ENCODE measurements at places on chromosomes 4 and X.

- DNase-seq: no peak
These were observed 17.1 kb upstream of the MAP7D3 start for GRCh38 chrX:136268051-136269048.

GRCh38 chr4:122842984-122843531 lies 16.4 kb downstream of the FGF2 start:
- no peak for DNase-seq

GRCh38 chr4:58981828-58982227 lies 1871.6 kb upstream of the IGFBP7 start:
- DNase-seq: no peak

DNA sequence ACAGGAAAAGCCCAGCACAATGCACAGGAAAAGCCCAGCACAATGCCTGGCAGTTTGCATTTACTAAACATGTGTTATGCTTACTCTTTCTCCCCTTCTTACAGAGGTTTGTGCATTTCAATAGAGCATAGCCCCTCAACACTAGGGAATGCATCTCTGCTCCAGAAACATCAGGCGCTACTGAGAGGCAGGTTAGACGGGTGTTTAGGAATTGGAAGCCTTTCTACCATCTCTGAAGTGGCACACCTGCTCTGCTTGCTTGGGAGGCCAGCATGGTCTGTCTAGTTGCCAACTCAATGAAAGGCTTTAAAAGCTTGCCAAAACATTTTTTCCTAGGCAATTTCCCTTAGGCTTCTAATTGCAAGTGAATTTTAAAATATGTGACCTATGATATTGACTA lies 55.7 kb downstream of the GRID2 start:
- no peak for DNase-seq

DNA sequence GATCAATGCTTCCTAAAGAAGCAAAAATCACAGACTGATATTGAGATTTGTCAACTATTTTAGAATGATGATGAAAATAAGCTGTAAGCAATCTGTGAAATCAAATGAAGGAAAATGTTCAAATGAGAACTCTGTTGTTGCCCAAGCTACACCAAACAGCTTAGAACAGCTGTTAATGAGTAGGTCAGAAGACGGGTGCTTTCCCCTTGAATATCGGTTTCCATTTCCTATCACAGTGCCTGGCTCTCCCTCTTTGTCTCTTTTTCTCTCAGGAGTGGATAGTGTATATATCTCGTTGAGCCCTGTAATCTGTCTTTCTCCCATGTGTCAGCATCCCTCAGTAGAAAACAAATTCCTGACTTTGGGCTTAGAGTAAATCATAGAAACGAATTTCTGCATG lies 1592.9 kb upstream of the TENM3 start:
- DNase-seq: no peak

- no peak for DNase-seq
These were observed 91.1 kb upstream of the MAOA start for GRCh38 chrX:43564953-43565352.

- DNase-seq: no peak
These were observed 1833.0 kb upstream of the PCDH10 start for GRCh38 chr4:131316086-131316485.

- no peak for DNase-seq
These were observed 2207.0 kb downstream of the ARAP2 start for GRCh38 chr4:34037280-34037679.

DNA sequence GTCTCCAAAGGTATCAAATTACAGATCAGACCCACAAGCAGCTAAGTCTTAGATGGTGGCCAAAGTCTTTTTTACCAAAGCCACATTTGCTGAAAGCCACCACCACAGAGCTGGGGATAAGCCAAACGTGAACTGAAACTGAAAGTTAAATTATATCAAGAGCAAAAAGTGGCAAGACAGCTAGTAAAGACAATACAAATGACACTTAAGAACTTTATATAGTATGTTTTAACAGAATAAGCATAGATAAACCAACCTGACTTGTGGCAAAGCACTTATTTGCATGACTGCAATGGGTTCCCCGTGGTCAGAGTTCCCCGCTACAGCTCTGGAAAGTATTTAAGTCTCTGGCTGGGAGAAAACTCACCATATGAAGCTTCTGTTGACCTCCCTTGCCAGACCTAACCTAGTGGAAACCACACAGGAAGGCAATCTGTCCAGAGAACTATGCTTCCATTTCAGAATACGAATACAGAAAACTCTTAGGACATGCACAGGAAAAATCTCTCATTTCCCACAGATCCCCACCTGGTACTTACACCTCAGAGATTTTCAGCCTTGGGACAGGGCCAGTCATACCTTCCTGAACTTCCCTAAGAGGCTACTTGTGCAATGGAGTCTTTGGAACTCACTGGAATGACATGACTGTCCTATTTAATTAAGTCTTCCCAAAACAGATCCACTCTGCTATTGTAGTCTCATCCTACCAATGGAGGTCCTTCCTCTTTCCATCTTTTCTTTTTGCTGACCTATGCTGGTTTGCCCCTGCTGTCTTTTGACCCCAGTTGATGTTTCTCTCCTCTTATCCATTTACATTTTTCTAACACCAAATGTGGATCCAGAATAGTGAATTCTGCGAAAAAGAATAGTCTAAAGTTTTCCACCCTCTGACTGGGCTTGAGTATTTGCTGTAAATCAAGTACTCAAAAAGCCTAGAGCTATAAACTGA lies 225.1 kb downstream of the NR3C2 start:
- DNase-seq: no peak

DNA sequence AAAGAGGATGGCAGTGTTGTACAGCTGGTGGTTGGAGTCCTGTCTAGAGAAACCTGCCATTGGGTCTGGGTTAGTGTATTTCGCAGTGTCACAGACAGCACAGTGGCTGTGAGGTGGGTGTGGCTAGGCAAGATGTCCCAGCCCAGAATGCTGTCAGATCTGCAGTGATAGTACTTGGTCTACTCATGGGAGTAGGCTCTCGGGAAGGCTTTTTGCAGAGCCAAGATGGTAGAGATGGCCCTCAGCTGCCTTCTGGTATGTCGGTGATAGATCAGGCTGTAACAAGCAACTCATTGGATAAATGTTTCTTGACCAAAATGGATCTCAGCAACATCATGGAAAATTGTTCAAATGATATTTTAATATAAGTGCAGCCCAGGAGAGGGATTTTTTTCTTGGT lies 84.3 kb upstream of the WDR1 start:
- DNase-seq: no peak

DNA sequence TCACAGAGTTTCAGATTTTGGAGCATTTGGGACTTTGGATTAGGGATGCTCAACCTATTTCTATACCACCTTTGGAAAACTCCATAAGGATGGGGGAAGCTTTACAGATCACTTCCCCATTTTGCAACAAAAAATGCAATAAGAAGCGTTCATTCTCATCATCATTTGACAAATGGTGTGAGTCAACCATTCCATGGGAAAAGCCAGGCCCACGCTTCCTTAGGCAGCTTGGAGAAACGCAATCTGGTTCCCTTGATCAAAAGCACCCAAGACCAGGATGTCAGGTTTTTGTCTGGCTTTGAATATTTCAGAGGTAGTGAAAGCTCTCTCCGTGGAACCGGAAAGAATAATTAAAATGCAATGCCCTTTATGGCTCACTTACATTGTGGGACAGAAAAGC lies 79.3 kb upstream of the C4orf50 start:
- DNase-seq: no peak

DNA sequence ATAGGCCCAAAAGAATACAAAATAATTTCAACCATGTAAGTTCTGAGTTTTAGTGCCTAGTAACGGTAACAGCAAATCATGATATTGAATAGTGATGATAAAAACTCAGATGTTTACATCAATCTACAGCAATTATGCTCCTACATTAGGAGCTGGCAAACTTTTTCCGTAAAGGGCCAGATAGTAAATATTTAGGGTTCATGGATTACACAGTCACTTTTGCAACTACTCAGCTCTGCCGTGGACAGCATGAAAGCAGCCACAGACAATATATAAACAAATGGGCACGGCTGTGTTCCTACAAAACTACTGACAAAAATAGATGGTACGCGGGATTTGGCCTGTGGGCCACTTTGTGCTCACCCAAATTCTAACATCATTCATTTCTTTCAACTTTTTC lies 167.8 kb upstream of the NAP1L5 start:
- DNase-seq: no peak

GRCh38 chr4:94244087-94244828 lies 36.6 kb downstream of the SMARCAD1 start:
- DNase-seq: no peak

DNA sequence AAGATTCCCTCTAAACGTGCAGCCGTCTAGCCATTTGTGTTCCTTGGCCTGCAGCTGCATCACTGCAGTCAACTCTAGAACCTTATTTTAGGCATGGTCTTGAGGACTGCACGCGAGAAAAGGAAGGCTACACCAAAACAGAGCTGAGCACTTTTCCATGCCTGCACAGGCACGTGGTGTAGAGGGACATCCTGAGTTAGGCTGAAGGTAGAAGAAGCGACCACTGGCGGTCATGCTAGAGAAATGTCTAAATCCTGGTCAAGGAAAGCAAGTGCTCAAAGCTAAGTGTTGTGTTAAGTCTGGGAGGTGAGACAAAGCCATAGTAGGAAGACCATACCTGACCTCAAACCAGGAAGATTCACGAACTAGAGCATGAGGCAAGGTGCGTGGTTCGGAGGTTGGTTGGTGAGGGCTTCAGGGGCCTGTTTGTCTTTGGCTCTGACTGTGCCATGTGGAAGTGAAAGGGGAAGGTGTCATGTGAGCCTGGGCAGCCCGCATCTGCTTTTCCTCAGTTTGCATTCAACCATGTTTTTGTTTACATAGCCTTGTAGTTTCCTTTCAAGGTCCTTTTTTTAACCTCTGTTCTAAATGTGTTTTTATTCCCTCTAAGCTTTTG lies 203.8 kb downstream of the AASDH start:
- no peak for DNase-seq

DNA sequence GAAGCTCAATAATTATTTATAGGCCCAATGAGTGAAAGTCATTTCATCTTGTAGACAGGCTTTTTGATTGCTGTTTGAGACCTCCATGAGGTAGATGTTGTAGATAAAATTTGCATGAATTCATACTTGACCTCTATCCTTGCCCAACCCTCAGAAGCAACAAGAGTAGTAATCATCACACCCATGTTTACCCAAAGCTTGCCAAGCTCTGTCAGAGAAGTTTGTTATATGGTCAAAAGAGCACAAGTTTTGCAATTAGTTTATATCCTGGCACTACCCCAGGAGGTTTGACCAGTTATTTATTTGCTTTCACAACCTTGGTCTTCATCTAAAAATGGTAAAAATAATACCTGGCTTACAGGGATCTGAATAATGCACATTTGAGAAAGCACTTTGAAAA lies 20.7 kb downstream of the ADH7 start:
- DNase-seq: no peak

DNA sequence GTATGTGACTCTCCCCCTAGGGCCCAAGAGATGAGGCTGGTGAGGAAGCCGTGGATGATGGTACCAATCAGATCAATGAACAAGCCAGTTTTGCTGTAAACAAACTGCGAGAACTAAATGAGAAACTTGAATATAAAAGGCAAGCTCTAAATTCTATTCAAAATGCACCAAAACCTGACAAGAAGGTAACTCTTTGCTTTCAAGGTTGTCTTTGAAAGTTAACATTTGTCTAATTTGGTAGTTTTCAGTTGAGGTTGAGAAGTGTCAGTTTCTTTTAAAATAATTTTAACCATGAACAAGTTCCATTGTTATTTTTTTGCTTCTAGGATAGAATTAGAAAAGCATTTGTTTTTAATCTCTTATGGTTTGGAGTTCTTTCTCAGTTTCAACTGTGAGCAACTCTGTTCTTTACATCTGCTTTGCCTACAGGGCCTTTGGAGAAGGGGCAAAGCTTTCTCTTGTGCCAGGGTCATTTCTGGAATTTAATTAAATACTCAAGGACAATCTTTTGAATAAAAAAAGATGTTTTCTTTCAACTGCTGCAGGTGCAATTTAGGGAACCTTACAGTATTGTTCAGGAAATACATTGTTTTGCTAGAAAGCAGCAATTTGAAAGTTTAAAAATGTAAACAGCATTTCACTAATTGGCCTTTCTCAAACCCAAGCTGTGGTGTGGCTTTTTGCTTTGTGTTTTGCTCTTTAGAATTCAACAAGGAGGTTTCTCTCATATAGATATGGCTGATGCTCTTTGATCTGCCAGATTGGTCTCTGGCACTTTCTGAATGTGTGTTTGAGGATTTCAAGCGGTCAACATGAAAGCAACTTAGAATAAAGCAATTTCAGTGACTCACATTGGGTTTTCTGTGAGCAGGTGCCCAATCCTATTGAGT lies 62.9 kb downstream of the LRP2BP start:
- DNase-seq: no peak

- no peak for DNase-seq
These were observed 159.6 kb downstream of the SOWAHB start for GRCh38 chr4:76738086-76738931.
